GM13976 (cell line): ENCODE measurements at places on chromosomes 4 and X.

DNA sequence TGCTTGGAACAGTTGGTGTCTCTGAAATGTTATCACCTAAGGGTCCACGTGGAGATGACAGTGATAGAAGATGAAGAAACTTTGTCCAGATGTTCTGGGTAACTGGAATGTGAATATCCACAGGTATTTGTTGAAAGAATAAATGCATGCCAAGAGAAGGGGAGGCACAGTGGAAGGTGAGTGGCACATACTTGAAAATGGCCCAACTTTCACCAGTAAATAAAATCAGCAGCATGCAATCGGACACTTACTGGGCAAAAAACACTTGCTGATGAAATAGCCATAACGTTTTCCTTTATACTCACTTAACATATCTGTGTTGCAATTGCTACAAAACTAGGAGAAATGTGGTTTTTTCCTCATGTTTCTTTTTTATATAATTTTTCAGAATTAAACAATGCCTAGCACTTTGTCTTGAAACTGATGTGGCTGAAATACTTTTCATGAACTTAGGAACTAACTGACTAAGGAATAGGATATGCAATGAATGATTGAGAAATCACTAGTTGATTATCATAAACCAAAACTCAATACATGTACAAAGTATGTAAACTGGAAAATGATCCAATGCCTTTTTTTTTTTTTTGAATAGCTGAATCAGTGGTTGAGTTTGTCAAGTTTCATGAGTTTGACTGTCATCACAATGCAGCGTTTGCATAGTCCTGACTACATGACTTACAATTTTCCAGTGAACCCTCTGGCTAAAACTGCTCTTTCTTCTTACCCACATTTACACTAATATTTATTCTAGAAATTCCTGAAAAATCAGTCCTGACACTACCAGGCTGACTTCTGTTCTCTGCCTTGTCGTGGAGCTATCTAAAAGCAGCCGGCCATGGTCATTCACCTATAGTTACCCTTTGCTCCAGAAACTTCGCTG is 127.4 kb downstream of the CPE start:
- DNase-seq: no peak

DNA sequence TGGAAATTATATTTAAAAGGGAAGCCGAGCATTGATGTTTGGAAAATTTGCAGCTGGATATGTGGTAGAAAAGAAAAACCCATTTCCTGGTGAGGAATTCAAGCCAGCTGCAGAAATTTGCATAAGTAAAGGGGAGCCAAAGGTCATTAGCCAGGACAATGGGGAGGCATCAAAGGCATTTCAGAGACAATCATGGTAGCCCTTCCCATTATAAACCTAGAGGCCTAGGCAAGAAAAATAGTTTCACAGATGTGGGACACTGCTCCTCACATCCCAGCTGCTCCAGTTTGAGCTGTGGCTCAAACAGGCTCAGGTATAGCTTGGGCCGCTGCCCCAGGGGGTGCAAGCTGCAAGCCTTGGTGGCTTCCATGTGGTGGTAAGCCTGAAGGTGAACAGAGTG is 35.8 kb downstream of the NAP1L3 start:
- no peak for DNase-seq

DNA sequence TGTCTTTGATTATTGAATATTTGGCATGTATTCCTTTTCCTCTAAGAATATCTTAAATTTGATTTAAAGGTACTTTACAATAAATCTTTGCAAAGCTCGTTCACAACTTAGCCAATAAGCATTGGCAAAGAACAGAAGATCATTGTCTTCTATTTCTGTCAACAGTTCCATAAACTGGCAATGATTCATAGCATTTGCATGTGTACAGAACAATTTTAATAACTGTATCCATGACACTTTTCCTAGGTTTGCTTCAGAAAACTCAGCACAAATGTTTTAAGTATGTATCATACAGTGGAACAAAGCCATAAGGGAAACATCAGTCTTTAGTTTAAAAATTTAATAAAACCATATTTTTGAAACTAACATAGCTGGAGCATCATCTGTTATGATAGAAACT is 462.7 kb upstream of the RPS6KA3 start:
- DNase-seq: no peak

DNA sequence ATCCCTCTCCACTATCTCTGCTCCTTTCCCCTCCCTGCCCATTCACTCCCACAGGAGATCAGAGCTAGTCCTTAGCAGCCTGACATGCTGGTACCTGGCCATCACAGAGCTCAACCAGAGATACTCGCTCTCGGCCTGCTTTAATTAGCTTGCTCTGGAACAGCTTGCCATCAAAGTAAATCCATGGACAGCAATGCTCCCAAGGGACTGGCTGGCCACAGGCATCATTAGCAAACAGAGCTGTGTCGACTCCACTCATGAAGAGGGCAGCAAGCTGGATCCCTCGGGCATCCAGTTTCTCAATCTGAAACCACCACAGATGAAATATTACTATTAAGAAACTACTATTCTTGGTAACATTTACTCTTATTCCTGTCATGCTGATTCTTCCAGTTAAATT is 43.4 kb upstream of the PHF8 start:
- DNase-seq: no peak

GRCh38 chr4:174201871-174202270 is 81.6 kb downstream of the FBXO8 start:
- DNase-seq: no peak

DNA sequence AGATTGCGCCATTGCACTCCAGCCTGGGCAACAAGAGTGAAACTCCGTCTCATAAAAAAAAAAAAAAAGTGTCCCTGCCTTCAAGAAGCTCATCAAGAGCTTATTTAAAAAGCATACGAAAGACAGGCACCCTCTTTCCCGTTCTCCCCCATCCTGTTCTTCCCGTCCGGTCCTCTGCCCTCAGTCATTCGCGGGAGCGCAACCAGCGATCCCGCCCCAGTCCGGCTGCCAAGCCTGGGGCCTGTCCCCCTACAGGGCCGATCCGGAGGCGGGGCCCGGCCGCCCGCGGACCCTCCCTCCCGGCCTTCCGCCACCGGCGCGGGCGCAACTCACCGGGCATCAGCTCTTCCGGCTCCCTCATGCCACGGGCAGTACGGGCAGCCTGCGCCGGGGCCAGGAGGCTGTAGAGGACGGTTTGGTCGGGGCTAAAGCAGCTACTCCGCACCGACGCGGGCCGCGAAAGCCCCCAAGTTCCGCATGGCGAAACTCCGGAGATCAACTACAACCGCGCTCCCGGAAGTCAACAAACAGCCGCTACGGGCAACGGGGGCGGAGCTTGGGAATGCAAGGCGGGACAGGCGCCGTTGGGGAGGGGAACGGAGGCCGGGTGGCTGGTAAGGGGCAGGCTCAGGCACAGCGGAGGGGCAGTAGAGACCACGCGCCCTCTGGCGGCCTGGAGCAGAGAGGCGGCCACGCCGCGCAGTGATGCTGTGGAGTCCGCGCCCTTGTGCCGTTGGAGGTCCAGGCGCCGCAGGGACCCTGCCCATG is at the start of gene RPGR:
Gene RPGR (minus strand): TSS at position 503 of the 768 bp plus-strand sequence. CDS start 142 bp downstream, at position 361.
- peak; percentile 90 for DNase-seq

GRCh38 chrX:118528071-118528737 is 32.6 kb downstream of the DOCK11 start:
- DNase-seq: peak; percentile 43

- no peak for DNase-seq
Observed at GRCh38 chr4:19944806-19945205, 306.9 kb upstream of the SLIT2 start.

DNA sequence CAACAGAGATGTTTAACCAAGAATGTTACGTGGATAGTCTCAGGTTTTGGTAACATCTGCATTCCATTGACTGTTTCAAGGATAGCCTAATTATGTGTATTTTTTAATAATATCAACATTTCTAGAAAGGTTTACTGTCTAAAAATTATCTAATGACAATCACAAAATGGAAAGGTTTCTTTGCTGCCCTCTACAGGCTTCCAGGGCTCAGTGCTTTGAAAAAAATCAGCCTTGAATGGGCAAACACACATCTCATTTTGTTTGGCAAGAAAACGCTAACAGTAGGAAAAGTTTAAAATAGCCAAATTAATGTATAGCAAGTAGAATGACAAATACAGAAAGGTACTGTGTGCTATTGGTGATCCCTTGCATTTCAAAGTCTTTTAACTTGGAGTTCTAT is 223.4 kb upstream of the PRPS2 start:
- DNase-seq: no peak

DNA sequence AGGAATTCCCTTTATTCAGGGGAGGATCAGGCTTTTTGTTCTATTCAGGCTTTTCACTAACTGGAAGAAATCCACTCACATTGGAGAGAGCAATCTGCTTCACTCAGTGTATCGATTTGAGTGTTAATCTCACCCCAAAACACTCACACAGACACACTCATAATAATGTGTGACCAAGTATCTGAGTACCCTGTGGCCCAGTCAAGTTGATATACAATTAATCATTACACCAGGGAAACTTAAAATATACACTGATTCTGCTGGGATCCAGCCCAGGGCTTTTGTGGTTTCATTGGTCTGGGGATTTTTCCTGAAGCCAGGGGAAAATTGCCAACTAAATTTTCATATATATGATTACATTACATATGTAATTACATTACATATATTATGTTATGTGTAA is 44.0 kb upstream of the GATB start:
- DNase-seq: no peak

DNA sequence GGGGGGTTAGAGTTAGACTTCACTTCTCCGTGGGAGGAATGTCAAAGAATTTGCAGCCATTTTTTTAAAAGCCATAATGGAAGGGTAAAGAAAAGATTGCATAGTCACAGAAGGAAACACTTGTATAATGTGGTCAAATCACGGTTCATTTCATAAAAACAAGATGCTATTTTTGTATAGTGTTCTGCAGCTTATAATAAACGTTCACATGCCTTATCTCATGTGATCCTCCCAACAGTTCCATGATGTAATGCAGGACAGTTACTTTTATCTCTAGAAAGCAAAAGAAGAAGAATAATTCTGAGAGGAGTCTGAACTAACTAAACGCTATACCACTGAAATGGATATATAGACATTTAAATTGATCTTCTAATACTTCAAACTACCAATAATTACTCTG is 71.3 kb upstream of the CAMK2D start:
- no peak for DNase-seq

DNA sequence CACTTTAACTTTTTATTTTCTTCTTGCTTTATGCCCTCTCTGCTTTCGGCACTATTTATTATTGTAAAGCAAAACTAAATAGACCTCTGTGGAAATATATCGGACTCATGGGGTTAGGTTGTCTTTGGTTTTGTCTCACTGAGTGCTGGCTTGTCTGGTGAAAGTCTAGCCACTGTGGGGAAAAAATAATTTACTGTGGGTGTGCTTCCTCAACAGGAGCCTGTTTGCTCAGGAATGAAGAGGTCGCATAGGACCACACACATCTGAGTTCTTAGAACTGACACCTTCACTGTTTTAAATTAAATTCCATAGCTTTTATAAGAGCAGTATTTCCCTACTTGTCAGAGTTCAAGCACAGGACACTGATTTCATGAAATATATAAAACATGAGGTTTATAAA is 103.0 kb upstream of the BMPR1B start:
- DNase-seq: no peak

DNA sequence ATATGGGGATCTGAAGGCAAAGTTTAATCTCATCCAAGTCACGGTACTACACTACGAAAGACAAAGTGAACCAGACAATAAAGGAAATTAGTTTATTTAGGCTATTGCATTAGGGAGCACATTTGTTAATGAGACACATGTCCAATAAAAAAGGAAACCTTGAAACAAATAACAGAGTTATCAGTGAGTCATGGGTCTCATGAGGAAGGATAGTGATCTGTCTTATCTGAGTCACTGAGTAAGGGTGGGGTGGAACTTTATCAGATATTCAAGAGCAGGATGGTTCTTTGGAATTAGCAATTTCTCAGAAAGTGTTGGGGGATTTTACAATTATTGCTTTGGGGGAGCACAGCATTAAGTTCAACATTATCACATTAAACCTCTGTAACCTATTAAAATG is 188.9 kb upstream of the IL1RAPL1 start:
- DNase-seq: no peak

DNA sequence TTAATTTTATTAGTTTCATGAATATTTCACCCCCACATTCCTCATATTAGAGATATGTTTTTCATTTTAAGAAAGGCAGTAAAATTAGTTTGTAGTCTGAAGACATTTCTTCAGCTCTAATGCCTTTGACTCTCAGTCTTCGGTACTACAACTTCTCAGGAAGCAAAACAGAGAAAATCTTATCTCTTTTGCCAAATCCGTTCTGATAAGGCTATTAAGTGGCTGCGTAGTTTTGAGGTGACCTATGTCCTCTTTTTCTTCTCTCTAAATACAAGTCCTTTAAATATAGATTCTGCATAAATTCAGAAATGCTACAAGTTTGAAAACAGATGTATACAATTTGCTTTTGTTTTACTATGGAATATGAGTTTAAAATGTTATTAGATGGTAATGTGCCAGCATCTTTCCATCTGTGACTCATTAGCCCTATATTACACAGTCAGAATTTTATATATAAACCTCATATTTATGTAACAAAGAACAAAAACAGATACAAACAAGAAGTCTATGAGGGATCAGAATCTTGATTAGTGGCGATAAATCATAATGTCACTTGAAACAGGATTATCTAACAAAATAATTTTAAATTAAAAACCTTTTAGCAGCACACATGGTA is 181.2 kb upstream of the ETNPPL start:
- no peak for DNase-seq

DNA sequence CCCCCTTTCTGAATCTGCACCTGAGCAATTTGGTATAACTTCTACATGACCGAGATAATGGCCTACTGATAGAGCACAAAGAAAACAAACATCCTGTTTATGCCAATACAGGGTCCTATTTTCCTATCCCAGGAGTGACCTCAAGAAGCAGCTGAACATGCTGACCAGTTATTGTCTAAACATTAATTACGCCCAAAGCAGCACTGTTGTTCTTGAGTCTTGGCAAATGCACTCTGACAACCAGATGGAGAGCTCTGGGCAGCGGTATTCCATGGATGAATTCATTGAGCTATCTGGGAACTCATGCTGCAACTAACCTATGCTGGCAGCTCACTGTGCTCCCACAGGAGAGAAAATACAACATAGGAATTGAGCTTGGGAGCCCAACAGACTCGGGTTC is 52.6 kb downstream of the PCYT1B start:
- no peak for DNase-seq

GRCh38 chr4:2923141-2923551 is 40.1 kb downstream of the NOP14 start:
- DNase-seq: no peak

GRCh38 chr4:27016551-27016950 is 155.9 kb downstream of the STIM2 start:
- no peak for DNase-seq

- peak; percentile 13 for DNase-seq
Observed at GRCh38 chr4:158722291-158722916, 792 bp downstream of the PPID start.

DNA sequence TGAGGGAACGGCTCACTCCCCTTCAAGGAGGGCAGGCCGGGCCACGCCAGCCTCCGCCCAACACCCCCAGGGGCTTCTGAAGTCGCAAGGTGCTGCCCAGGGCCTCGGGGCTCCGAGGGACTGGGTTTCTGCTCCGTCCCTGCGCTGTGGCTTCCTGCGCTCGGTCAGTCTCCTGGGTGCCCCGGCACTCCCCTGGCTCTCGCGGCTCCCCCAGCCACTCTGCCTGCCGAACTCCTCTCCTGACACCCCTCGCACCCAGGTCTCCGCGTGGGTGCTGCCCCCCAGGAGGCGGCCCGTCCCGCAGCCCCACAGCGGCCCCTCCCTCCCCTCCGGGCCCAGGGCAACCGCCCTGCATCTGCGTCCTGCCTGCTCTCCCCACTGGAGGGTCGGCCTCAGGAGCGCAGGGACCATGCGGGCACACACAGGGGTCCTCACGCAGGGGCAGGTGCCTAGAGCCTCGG is 151.9 kb downstream of the AFAP1 start:
- no peak for DNase-seq
